Activated CD4-positive, alpha-beta memory T cell treated with anti-CD3 and anti-CD28 coated beads, Interleukin-2, amount 10 ng/mL, durations not matched to agents 7 days and 5 days (primary cell): ENCODE measurements at places on chromosomes 5 and 9. TPM values are rescaled to one million over a fixed set of nuclear protein-coding genes. Genes with fewer than 3 reads are reported as not detected.
A peak's percentile ranks its signal among the peaks of the same experiment; 100 is the strongest.

- DNase-seq, result peak; percentile 96
These were observed at the start of gene ATP6V0E1 for GRCh38 chr5:172983542-172984243. Gene ATP6V0E1, plus strand, starts transcription at chr5:172983771. Its CDS starts 90 bp downstream, at chr5:172983861.

- no peak for DNase-seq
These were observed 101.6 kb upstream of the TBCA start for GRCh38 chr5:77877516-77878355.

GRCh38 chr5:99019812-99020697 is 91.2 kb upstream of the CHD1 start:
- DNase-seq, result no peak

The PTBP3 gene
- total RNA-seq, result 177 TPM

The CENPK gene
- 88.7 TPM for total RNA-seq
